NCI-H2081 (cell line): ENCODE measurements at places on chromosomes 2 and 18.
A peak's percentile ranks its signal among the peaks of the same experiment; 100 is the strongest.

- no peak for DNase-seq
Measured at GRCh38 chr2:231433990-231434389, 30.3 kb downstream of the NCL start.

DNA sequence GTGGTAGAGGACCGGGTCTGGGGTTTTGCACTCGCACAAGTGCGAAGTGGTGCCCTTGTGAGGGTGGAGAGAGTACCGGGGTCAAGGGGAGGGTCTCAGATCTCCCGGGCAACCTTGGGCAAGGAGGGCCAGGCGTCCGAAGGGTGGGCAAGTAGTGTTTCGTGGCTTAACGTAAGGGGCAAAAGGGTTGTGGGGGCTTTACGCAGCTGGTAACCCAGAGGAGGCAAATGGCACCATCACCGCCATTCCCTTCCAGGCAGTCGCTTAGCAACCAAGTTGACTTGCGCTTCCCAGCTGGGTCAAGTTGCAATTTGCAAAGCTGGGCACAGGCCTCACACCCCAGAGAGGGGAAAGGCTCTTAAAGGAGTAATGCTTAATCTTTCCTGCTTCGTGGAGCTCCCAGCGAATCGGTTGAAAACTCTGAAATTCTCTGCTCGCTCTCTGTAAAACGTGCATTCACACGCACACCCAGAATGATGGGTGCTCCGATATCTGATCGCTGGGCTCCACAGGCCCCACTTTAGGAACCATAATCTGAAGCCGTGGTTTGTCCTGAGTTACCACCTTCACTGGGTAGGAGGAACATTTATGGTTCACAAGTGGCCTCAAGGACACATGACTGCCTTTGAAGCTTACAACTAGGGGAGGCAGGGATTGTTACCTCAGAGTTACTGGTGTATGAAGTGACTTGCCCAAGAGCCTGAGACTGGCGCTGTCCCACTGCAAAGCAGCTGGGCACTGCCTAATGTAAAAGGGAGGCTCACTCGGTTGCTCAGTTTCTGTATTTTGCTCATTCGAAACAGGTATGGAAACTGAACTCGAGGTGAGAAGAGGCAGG, 127.9 kb downstream of the UXS1 start:
- no peak for DNase-seq

- no peak for DNase-seq
Measured at GRCh38 chr2:216478791-216479190, 19.9 kb upstream of the RPL37A start.

GRCh38 chr18:2981212-2981728, 31.7 kb downstream of the LPIN2 start:
- DNase-seq, result no peak

DNA sequence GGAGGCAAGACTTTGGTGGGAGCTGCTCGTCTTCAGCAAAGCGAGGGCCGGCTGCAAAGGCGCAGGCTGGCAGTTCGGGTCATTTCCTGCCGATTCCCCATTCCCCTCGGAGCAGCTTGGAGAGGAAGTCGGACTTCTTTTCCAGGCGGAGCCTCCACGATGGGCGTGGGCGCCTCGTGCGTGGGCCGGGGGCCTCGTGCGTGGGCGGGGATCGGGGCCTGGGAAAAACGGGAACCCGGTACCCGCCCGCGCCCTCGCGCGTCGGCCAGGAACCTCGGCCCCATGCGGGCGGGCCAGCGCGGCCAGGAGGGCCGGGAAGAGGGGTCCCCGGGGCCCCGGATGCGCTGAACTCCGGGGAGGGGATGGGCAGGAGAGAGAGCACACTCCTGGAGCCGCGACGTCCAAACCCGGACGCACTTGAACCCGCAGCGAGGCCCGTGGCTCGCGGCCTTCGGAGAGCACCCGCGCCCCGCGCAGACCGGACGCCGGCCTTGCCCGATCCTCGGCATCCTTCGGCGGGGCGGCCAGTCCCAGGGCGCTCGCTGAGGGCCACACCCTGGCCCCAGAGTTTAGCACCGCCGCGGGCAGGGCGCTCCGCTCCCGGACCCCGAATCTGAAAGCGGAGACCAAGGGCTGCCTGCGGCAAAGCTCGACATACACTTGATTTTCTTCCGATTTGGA, 368.4 kb downstream of the MTX2 start:
- peak; percentile 80 for DNase-seq

DNA sequence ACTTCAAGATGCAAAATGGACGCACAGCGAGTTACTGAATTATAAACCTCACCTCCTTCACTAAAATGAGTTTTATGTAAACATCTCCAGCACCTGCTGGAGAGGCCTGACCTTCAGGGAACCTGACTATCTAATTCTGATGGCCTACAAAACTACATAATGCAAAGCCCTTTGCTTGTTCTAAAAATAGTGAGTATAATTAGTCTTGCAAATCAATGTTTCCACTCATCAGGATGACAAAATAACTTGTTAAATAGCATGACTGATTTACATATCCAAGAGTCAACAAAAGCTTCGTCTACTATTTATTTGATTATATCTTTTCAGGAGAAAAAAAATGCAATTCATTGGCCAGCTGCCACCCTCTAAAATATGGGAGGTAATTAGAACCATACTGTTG, 326.3 kb upstream of the MC4R start:
- peak; percentile 68 for DNase-seq

DNA sequence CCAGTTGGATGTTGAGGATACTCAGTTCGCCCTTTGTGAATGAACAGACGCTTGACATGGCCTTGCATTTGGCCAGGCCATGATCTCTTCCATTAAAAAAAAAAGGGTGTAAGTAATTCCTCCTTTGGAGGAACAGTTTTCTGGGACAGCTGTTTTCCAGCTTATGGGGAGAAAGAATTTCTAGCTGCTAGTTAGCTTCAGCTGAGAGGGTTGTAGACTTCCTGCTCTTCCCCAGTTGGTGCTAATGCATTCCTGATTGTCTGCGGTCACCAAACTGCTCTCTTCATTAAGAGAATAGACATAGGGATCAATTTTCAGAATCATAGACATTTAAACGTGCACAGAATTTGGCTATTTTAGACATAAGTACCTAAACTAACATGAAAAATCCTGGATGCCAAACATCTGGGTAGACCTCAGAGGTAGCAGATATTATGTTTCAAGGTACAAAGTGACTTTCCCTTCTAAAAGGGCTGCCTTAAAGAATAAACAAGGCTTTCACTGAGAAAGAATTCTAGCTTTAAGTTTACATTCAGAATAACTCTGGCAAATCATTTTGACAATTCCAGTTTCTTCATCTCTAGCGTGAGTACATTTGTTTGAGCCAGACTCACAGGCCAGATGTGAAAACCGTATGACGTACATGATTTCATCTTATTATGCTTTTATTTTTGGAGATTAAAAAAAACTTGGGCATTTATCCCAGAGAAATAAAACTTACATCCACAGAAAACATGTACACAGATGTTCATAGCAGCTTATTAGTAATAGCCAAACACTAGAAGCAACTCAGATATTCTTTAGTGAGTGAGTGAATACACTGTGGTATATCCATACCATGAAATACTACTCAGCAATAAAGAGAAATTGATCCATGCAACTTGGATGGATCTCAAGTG, 71.2 kb downstream of the MAIP1 start:
- DNase-seq, result no peak

DNA sequence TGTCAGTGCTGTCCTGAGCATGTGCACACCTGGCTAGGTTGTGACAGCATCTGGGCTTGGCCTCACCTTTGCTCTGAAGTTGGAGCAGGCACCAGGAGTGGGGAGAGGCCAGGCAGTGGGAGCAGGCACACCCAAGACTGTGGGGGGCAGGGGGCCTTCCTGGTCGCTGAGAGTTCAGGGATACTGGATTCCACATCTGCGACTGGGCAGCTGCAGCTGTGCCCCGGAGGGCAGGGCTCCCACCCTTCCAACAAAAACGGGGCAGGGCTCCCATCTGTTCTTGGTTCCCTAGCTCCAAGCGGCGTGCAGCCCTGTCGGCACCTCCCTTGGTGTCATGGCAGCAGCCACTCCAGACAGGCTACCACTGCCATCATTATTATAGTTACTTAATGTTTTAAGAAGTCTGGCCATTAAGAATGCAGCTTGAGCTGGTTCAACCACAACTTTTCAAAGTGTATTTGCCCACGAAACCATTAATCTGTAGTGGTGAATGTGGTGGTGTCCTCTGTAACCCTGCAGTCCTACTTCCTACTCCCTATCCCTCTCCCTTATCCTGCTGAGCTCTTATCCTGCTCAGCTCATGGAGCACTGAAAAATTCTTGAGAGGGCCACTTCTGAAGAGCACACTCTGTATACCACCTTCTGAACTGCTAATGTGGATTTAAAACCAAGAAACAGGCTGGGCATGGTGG, 48.0 kb upstream of the RAB1A start:
- DNase-seq, result no peak

- DNase-seq, result no peak
Measured at GRCh38 chr18:10145546-10145945, 231.7 kb downstream of the VAPA start.

- DNase-seq, result no peak
Measured at GRCh38 chr2:195181059-195181705, 475.8 kb upstream of the SLC39A10 start.

- no peak for DNase-seq
Measured at GRCh38 chr18:63306819-63307550, 12.6 kb downstream of the BCL2 start.

GRCh38 chr18:13625355-13625754, 101.0 kb downstream of the FAM210A start:
- no peak for DNase-seq

- DNase-seq, result peak; percentile 54
Measured at GRCh38 chr2:113705982-113706523, 50.4 kb downstream of the SLC35F5 start.

- DNase-seq, result peak; percentile 60
Measured at GRCh38 chr2:219249203-219249980, 3.7 kb upstream of the TUBA4B start.

DNA sequence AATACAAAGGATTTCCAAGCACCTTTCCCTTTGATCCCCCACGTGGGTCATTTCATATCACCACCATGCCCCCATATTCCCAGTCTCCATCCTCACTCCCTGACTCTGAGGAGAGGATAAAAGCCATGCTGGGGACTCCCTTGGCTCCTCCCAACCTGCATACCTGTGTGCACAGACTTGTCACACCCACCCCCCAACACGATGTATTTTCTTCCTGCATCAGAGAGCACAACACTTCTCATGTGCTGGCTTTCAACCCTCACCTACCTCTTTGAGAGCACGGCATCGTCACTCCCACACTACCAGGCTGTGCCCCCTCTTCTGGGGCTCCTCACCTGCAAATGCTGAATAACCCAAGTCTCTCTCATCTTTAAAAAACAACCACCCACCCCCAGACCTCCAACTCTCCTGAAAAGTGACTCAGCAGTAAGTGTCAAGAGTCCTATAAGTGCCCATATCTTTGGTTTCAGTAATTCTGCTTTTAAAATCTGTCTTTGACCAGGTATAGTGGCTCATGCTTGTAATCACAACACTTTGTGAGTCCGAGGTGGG, 53.1 kb downstream of the AP1S3 start:
- no peak for DNase-seq

GRCh38 chr2:6082625-6083018, 390.4 kb downstream of the SOX11 start:
- no peak for DNase-seq

DNA sequence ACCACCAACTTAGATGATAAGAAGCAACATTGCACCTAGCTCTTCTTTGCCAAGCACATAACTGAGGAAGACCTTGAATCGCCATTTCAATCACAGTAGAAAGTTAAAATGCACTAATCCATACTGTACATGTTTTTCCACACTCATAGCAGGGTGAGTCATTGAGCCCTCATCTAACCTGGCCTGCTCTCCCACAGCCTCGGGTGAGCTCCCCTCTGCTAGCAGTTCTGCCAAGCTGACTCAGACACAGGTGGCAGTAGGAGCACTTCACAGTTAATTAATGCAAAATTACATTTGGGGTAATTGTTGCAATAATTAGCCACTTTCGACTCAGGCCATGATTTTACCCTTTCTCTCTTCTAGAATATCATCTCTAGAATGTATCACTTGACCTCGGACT, 1632.8 kb upstream of the CELF4 start:
- DNase-seq, result no peak

- DNase-seq, result no peak
Measured at GRCh38 chr2:172336681-172337080, 90.7 kb upstream of the ITGA6 start.

GRCh38 chr2:241858206-241859016, at the start of gene PDCD1:
Gene PDCD1 (minus strand): TSS chr2:241858894. CDS start chr2:241858838, 56 bp downstream.
- no peak for DNase-seq

DNA sequence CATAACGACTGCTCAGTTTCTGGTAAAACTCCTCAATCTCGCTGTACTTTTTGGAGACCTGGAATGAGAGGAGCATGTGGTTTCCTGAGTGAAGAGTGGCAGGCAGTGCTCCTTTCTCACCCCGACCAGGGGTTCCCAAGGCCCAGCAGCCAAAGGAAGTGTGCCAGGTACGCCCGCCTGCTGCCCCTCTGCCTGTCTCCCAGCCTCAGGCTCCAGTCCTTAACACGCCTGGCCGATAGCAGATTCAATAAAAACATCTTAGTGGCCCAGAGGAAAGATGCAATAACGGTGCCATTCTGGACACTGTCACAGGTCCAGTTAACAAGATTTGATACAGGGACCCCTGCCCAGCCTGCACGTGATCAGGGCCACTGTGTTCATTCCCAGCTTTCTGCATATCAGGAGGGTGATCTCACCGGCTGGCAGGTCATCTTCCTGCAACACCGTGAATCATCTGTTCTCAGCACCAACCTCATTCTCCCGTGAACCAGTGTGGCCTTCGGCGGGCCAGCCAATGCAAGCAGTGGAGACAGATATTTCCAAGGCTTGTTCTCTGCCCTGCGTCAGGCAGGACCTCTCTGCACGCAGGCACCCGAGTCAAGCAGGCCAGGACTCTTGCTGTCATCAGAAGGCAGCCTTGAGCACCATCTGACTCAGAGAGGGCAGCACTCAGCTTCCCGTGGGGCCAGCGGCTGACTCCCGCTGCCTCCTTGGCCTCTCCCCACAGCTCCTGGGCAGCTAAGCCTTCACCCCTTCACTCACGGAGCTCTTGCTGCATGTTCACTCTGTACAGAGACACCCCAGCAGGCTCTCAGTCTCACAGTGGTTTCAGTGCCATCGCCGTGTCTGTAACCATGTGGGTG, 9.5 kb downstream of the HS1BP3 start:
- no peak for DNase-seq

- DNase-seq, result no peak
Measured at GRCh38 chr2:14316594-14316993, 315.9 kb upstream of the LRATD1 start.

DNA sequence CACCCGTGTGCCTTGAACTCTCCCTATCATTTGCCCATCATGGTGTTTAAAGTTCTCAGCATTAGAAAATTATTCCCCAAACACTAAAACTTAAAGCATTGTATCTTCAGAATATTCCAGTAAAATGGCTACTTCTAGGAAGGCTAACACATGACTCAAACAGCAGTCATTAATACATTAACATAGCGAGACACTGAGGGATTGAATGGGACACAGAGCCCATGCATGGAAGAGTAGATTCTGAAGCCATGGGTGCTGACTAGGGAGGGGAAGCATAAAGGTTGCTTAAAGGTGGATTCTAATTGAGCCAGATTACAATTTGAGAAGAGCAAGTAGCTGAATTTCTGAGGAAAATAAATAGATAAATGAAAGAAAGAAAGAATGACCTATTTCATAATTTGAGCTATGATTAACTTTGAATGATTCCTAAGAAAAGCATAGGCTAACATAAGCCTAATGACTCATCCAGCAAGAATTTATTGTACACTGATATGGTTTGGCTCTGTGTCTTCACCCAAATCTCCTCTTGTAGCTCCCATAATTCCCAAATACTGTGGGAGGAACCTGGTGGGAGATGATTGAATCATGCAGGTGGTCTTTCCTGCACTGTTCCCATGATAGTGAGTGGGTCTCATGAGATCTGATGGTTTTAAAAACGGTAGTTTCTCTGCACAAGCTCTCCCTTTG, 79.8 kb upstream of the PIK3C3 start:
- DNase-seq, result no peak
